ENCODE measurements at places on chromosomes 6 and 20.

DNA sequence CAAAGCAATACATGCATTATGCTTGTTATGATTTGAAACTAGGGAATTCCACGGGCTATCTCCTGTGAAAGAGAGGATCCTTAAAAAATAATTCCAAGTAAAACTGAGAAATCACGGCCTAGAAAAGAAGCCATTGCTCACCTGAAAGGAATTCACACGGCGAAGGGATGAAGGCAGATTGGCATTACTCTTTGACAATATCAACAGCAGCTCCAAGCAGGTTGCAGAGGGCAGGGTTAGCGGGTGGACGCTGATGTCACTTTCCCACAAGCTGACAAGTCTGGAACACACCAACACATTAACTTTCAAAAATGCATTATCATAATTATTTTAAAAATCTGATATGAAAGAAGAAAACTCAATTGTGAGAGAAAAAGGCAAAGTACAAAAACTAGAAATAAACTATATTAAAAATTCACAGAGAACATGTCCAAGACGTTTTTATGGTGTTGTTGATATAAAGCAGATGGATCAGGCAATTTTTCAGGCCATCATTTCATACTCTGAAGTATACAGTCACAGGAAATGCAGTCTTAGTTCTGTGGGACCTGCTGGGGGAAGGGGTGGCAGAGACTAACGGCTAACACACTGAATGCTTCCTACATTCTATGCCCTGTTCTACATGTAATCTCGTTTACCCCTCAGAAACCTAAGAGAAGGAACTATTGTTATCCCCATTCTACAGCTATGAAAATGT lies 108.3 kb downstream of the UBE3D start:
- DNase-seq: no peak

- no peak for DNase-seq
Observed at GRCh38 chr20:2914160-2914559, 40.9 kb downstream of the PTPRA start.

DNA sequence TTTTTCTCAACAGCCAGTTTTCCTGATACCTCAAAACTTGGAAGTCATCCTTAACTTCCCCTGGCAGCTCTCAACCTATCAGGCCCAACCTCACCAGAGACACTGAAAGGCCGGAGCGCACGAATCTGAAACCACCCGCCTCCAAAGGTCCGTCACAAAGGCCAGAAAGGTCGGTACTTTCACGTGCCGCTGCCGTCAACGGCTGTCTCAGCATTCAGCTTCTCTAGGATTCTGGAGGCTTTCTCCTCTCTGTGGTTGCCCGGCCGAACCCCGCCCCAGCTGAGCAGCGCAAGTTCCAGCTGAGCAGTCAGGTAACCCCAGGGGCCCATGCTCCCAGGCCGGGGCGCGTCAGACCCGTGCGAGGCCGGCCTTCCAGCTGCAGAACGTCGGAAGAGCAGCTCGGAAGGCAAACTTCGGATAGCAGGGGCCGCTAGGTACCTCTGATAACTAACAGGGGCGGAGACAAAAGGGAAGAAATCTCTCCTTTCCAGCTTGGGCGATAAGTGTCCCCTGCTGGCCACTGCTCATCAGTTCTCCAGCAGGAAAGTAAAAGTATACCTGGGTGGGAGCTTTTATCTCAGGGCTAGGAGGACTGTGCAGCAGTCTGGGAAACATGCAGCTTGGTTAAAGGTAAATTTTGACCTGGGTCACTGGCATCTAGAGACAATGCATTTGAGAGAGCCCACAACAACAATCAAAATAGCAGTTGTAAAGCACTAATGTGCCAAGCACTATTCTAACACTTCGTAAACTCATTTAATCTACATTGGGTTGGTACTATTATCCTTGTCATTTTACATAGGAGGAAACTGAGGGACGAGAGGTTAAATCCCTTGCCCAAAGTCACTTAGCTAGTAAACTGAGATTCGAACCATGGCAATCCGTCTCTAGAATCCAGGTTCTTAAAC lies 16.1 kb downstream of the ZSCAN12 start:
- no peak for DNase-seq

DNA sequence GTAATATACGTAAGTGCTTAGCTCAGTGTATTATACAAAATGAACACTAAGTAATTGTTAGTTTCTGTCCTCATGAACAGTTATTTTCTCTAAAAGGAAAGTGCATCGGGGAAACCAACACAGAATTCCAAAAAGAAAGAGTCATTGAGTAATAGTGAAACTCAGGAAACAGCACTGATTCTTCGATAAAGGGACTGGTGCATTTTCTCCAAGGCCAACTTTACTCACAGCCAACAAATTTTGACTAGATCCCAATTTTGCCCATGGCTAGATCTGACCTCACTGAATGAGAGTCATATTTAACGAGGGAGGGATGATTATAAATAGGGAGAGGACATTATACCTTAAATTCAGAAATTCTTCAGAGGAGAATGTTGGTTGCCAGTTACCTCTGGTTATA lies 390.9 kb upstream of the NRSN1 start:
- no peak for DNase-seq

DNA sequence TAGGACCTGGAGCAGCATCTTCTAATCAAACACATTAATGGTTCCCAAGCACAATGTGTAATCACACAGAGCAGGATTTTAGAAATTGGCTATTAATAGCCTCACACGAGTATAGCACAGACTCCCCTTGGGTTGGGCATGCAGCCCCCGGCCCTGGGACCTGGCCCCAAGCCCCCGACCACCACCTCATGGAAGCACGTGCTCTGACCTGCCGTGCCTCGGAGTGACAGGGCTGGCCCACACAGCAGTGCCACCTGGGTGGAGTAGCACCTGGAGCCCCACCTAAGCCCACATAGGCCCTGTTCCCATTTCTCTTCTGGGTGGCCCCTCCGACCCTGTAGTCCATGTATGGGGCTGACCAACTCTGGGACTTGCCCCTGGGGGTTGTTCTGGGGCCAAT lies 171.8 kb downstream of the TTLL2 start:
- no peak for DNase-seq

DNA sequence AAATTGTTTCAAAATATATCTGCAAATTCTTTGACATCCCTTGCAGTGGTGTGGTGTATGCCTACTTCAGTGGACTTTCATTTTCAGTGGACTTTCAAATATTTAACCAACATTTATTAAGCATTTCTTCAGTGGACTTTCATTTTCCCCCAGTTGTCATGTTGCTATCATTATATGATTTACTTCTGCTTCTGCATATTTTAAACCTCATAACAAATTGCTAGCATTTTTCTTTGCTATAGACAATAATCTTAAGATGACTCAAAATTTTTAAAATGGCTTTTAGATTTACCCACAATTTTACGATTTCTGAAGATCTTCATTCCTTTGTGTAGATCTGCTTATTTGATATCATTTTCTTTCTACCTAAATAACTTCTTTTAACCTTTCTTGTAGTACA lies 592.7 kb upstream of the SLC35B3 start:
- DNase-seq: no peak

DNA sequence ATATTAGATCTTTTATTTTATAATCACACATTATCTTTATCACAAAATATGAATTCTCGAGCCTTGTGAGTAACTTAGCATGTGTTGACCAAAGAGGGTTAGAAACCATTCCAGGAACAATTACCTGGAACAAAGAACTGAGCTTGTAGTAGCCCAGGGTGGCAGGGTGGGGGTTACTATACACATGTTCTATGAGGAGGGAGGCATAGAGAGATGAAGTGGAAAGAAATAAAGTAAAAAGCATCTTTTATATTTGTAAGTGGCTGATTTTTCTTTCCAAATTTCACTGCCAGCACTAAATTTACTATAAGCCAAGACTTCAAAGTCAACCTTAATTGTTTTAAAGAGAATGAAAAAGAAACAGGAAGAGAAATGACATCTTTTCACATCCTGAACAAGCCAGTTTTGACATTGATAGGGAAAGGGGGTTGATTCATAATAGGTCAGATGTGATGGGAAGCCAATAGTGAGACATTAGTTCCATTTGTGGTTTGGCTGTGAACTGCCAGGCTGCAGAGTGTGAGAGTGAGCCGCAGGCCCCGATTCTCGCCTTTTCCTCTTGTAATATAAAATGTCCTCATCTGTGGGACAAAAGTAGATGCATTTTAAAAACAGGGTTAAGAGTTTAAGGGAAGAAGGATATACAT lies 52.7 kb upstream of the MYB start:
- DNase-seq: no peak

GRCh38 chr6:166841216-166841615 lies 115.1 kb downstream of the RNASET2 start:
- DNase-seq: no peak

DNA sequence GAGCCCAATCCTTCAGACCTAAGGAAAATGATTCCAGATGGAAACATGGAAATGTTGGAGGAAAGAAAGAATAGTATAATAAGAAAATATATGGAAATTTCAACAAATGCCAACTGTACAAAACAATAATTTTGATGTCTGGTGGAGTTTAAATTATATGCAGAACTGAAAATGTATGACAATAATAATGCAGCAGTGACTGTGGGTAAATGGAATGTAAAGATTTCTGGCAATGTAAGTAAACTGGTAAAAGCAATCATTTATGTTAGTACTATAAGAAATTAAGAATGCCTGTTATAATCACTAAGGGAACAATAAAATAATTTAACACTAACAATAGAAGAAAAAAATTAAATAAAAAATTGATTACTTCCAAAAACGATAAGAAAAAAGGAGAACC lies 89.0 kb downstream of the EDN1 start:
- no peak for DNase-seq

- peak; percentile 53 for DNase-seq
Observed at GRCh38 chr20:3238616-3239025, 369 bp downstream of the SLC4A11 start.

Measured in NCI-H2171 (cell line).